GM12878 (cell line): ENCODE measurements at places on chromosomes 11 and 22. TPM values are rescaled to one million over a fixed set of nuclear protein-coding genes. Genes with fewer than 3 reads are reported as not detected.

DNA sequence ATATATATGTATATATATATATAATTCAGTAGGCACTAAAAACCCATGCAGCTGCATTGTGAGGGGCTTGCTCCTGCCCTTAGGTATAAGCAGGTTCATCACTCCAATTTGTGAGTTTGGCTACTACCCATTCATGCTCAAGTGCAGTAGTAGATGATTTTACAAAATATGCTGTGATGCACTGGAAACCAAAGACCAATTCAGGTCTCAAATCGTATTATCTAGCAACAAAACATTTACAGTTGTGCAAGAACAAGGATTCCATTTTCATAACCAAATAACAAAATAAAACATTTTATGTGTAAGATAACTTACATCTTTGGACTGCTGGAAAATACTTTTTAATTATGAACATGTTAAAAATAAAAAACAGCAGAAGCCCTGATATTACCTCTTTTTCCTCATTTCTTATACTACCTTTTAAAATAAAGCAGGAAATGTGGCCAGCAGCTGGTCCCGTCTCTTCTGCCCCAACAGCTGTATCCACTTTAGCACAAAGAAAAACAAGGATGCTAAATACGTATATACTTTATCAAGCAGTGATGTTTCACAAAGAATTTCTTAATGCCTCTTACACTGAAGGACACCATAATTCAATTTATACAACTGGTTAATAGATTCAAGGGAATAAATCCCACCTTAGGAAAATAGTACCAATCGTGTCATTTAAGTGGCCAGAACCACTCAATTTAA, 2.8 kb downstream of the CREBZF start:
- H3K27ac ChIP-seq, result no peak overlapping the region
- DNase-seq, result no peak
- H3K4me3 ChIP-seq, result peak overlapping the region; percentile 91
- peaks cover 20% of the 10 kb centered on the region for H3K36me3 ChIP-seq

GRCh38 chr11:104148706-104149105, 15.2 kb downstream of the PDGFD start:
- no peaks in the 10 kb centered on the region for H3K36me3 ChIP-seq
- no peak overlapping the region for H3K4me3 ChIP-seq
- no peak for DNase-seq
- no peak overlapping the region for H3K27ac ChIP-seq
- H3K27me3 ChIP-seq, result no peaks in the 10 kb centered on the region
- H3K4me1 ChIP-seq, result no peaks in the 10 kb centered on the region

DNA sequence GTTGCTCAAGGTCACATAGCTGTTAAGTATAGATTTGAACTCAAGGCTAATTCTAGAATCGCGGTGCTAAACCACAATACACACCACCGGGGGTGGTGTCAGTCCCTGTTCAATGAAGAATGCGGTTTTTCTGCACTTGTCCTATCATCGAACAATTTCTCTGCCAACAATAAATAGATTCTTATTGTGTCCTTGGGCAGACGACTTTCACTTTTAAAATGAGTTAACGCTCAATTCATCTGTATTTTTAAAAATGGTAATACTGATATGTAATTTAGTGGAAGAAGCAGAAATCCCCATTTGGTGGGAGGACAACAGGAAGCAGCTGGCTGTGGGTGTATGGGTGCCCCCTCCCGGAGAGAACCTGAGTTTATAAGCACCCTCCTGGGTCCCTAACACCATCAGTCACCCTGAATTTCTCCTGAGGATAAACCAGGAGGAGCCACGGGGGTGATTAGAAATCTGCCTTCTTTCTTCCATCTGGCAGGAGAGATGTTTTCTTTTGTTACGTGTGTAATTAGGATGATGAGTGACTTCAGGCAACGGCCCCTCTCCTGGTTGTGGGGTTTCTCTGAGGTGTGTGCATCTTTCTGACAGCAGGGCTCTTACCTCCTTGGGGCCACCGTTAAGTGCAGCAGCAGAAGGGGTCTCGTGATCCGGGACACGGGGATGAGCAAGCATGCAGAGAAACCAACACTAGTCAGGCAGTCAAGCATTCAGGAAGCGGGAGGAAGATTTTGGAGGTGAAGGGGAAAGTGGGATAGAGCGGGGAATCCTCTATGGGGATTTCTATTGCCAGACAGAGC, 87.7 kb downstream of the GRAMD1B start:
- H3K36me3 ChIP-seq, result no peaks in the 10 kb centered on the region
- peaks cover 25% of the 10 kb centered on the region for H3K4me1 ChIP-seq

DNA sequence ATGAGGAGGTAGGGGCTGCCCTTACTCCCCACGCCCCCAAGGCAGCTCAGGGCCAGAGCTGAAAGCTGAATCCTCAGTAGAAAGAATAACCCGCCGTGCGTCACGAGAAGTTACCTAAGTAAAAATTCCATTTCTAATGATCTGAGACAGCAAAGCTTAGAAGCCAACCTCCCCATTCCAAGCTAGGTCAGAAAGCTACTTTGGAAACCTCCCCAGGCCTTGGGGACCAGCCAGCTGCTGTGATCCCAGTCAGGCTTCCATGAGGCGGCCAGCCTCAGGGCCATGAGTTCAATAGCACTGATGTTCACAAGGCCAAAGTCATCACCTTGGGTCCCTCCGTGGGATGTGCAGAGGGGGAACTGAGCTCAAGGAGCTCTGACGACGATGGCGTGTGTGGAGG, 6.9 kb downstream of the SHISAL1 start:
- no peaks in the 10 kb centered on the region for H3K27me3 ChIP-seq
- H3K36me3 ChIP-seq, result no peaks in the 10 kb centered on the region
- no peak overlapping the region for H3K27ac ChIP-seq
- no peaks in the 10 kb centered on the region for H3K4me1 ChIP-seq
- no peak overlapping the region for H3K4me3 ChIP-seq

DNA sequence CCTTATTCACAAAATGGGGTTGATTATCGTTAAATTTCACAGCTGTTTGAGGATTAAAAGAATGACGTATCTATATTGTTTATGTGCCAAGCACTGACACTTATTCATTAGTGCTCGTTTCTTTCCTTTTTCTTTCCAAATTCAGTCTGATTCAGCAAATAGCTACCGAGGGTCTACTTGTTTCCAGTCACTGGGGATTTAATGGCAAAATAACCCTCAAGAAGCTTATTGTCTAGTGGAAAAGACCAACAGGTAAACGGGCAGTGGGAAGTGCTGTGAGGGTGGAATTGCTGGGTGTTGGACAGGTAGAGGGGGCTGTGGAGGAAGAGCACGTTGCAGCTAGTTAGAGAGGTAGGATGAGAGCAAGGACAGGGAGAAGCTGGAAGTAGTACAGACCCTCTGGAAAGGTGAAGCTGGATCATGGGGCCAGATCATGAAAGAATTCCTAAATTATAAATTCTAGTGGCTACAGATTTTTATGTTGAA, 48.3 kb upstream of the BIRC3 start:
- H3K27ac ChIP-seq, result no peak overlapping the region
- H3K36me3 ChIP-seq, result no peaks in the 10 kb centered on the region
- no peaks in the 10 kb centered on the region; the same call in 1 of the 2 replicates for H3K27me3 ChIP-seq
- no peak for DNase-seq
- peak overlapping the region; percentile 66 for H3K4me3 ChIP-seq
- no peaks in the 10 kb centered on the region; the same call in 1 of the 2 replicates for H3K4me1 ChIP-seq

DNA sequence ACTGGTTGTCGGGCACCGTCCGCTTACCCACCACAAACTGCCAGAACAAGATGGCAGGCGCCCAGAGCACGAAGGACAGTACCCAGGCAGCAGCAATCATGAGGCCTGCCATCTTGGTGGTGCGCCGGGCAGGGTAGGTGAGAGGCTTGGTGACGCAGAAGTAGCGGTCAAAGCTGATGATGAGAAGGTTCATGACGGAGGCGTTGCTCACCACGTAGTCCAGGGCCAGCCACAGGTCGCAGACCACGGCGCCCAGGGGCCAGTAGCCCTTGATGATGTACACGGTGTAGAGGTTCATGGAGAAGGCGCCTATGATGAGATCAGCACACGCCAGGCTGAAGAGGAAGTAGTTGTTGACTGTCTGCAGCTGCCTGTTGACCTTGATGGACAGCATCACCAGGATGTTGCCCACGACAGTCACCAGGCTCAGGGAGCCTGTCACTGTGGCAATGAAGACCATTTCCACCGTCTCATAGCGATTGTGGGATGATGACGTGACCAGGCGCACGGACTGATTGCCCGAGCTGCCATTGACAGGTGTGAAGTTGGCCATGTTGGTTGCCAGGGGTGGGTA, 4.6 kb downstream of the MDK start:
- H3K4me1 ChIP-seq, result peaks cover 11% of the 10 kb centered on the region
- H3K36me3 ChIP-seq, result no peaks in the 10 kb centered on the region
- DNase-seq, result no peak
- peaks cover 16% of the 10 kb centered on the region for H3K27me3 ChIP-seq
- no peak overlapping the region for H3K4me3 ChIP-seq
- no peak overlapping the region for H3K27ac ChIP-seq

GRCh38 chr11:76955459-76956114, 78.6 kb upstream of the B3GNT6 start:
- no peak overlapping the region for H3K27ac ChIP-seq
- no peaks in the 10 kb centered on the region for H3K4me1 ChIP-seq
- DNase-seq, result no peak
- H3K4me3 ChIP-seq, result no peak overlapping the region

The SCARF2 gene
- total RNA-seq, result 0.45 and 0.74 TPM in 2 replicates

GRCh38 chr11:126156814-126157213, 54.6 kb downstream of the RPUSD4 start:
- no peak overlapping the region for H3K4me3 ChIP-seq
- no peaks in the 10 kb centered on the region; the same call in 1 of the 2 replicates for H3K4me1 ChIP-seq
- no peak overlapping the region for H3K27ac ChIP-seq
- DNase-seq, result no peak
- no peaks in the 10 kb centered on the region for H3K27me3 ChIP-seq
- H3K36me3 ChIP-seq, result no peaks in the 10 kb centered on the region

The LSP1 gene
- 478 and 488 TPM in 2 replicates for total RNA-seq

DNA sequence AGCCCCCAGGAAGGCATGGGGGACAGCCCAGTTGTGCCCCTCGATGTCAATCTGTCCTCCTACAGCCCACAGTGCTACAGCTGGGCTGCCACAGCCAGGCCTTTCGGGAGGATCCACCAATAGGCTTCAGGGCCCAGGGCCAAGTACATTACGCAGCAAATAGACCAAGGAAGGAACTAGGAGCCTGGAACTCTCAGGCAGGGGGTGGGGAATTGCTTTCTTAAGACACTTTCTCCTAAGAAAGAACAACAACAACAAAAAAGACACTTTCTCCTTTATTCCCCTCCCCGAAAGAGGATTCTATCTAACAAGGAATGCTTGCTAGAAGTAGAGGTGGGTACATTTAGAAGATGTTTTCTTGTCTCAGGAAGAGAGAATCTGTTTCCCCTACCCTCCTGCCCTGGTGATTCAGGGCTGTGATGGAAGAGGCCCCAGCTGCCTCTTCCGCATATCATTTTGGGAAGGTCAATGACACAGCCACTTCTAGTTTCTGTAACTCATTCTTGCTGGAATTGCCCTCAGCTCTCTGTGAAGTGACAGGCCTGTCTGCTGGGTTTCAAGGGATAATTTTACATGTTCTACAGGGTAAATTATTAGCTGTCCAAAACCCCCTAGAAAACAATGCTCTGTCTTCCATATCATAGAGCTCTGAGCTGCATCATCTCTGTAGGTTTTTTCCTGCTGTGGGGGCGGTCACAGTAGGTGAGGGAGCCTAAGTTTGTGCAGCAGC, 6.0 kb upstream of the MALAT1 start:
- H3K4me1 ChIP-seq, result peaks cover 82% of the 10 kb centered on the region
- peak overlapping the region; percentile 61 for H3K4me3 ChIP-seq
- H3K27ac ChIP-seq, result peak overlapping the region; percentile 100
- no peaks in the 10 kb centered on the region for H3K27me3 ChIP-seq
- DNase-seq, result peak; percentile 68

The CLMP gene
- 0.19 and 0.21 TPM in 2 replicates for total RNA-seq

- H3K27ac ChIP-seq, result no peak overlapping the region
- H3K4me3 ChIP-seq, result no peak overlapping the region
- no peak for DNase-seq
- H3K27me3 ChIP-seq, result no peaks in the 10 kb centered on the region; the same call in 1 of the 2 replicates
- peaks cover 28% of the 10 kb centered on the region for H3K4me1 ChIP-seq
- H3K36me3 ChIP-seq, result no peaks in the 10 kb centered on the region
Observed at GRCh38 chr11:69445131-69445470, 36.4 kb upstream of the LINC01488 start.

DNA sequence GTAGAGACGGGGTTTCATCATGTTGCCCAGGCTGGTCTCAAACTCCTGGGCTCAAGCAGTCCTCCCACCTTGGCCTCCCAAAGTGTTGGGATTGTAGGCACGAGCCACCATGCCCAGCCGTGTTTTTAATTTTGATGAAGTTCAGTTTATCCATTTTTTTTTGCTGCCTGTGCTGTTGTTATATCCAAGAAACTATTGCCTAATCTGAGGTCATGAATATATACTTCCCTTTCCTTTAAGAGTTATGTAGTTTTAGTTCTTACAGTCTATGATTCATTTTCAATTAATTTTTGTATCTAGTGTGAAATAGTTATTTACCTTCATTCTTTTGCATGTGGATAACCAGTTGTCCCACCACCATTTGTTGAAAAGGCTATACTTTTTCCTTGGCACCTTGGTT, 50.3 kb upstream of the SORL1-AS1 start:
- H3K36me3 ChIP-seq, result peaks cover 6% of the 10 kb centered on the region
- H3K27me3 ChIP-seq, result no peaks in the 10 kb centered on the region
- no peak overlapping the region for H3K27ac ChIP-seq
- no peak overlapping the region for H3K4me3 ChIP-seq
- no peak for DNase-seq
- H3K4me1 ChIP-seq, result no peaks in the 10 kb centered on the region
